Hematopoietic multipotent progenitor cell treated with erythropoietin and hydrocortisone succinate and interleukin-3 and kit ligand, for 17 days (in vitro differentiated cells): ENCODE measurements at places on chromosomes 7 and 10.

- no peak for DNase-seq
Measured at GRCh38 chr10:107056182-107056581, 108.3 kb downstream of the SORCS1 start.

- DNase-seq: no peak
Measured at GRCh38 chr10:129057856-129058663, 409.0 kb upstream of the MGMT start.

- no peak for DNase-seq
Measured at GRCh38 chr7:158411232-158411950, 176.2 kb downstream of the PTPRN2 start.

DNA sequence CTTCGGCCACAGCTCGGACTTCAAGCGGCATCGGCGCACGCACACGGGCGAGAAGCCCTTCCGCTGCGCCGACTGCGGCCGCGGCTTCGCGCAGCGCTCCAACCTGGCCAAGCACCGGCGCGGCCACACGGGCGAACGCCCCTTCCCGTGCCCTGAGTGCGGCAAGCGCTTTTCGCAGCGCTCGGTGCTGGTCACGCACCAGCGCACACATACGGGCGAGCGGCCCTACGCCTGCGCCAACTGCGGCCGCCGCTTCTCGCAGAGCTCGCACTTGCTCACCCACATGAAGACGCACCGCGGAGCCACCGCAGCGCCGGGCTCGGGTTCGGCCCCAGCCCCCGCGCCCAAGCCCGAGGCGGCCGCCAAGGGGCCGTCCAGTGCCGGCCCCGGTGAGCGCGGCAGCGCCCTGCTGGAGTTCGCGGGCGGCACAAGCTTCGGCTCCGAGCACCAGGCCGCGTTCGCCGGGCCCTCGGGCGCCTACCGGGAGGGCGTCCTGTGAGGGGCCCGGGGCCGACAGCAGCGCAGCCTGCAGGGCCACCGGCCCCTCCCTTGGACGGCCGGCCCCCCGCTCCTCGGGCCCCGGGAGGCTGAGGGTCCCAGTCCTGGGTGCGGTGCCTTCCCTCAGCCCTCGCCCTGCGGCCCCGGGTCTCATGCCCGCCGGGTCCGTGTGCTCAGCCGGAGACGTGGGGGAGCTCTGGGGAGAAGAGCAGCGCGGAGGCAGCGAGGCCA lies 17.2 kb downstream of the ZNF316 start:
- DNase-seq: no peak

DNA sequence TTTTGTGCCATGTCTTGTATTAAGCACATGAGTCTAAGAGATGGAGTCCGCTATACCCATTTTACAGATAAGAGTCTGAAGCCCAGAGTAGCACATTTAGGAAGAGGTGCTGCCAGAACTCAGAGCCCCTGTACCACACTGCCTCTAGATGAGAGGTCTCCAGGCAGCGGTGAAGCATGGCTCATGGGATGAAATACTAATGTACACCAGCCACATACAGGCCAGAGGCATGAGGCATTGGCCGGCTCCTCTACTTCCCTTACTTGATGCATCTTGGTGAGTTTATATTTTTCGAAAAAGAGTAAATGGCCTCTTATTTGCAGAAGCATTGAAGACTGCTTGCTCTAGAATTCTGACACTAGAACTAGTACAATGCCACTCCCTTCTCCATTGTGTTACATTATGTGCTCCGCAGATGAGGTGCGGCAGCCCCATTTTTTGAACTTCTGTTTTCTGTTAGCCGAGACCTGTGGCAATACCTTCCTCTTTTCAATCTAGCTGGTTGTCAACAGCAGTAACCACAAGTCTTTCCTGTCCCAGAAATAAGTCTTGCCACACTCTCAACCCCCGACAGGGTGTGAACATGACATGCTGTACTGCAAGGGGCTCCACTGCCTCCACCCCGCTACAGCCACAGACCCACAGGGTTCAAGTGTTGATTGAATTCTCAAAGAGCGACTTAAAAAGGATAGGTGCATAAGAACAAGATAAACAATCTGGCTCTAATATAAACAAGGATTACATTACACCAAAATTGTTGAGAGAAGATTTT lies 145.3 kb downstream of the CELF2 start:
- DNase-seq: no peak

DNA sequence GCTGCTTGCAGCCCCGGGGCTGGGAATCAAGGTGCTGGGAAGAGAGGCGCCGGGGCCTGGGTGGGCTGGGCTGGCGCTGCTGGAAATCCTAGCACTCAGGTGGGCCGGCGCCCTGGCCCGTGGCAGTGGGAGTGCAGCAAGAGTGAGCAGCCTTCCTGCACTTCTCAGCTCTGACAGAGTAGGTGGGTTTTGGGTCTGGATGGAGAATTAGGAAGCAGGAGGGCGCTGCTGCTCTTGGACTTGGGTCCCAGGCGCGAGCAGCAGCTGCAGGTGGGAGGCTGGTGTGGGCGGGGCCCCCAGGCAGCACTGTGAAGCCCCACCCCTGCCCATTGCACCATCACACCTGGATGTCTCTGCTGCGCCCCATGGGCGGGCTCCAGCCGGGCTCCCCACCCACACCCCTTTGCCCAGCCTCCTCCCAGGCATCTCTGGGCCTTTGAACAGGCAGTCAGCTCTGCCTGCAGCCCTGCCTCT lies 6.0 kb downstream of the BRI3 start:
- DNase-seq: no peak

GRCh38 chr10:86726677-86726999 lies 29.8 kb upstream of the BMPR1A start:
- DNase-seq: no peak

DNA sequence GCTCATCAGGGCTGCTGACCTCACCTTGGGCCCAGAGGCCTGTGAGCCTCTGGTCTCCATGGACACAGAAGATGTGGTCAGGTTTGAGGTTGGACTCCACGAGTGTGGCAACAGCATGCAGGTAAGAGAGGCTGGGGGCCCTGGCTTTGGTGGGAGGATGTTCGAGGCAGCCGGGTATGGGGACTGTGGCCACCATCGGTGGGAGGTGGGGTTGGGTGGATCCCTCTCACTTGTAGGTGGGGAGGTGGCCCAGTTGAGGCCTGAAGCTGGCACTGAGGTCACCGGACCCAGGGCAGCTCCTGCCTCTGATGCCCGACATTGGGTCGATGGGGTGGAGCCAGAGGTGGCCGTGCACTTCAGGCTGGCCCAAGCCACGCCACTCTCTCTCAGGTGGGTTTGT lies 406 bp downstream of the ZP3 start:
- no peak for DNase-seq

- no peak for DNase-seq
Measured at GRCh38 chr7:3367261-3367660, 66.2 kb downstream of the SDK1 start.

GRCh38 chr10:130551676-130552075 lies 415.5 kb downstream of the GLRX3 start:
- DNase-seq: no peak
